ENCODE measurements at places on chromosomes 7 and 10.
A peak's percentile ranks its signal among the peaks of the same experiment; 100 is the strongest.

DNA sequence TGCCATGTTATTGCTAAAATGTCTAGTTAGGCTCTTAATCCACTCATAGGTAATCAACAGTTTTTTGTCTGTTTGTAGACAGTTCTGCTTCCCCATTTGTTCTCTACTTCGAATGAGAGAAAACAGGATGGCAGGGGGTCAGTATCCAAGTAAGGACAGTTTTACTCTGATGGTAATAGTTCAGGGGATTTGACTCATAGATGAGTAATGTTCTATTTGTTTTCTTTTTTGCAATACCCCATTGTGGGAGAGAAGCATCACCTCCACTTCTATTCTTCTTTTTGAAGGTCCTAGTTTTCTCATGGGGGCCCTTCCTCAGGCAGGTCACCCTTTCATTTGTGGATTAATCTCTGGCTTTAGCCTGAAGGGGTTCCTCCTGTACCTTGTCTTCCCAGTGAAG is 13.9 kb downstream of the PCLO start:
- DNase-seq: no peak

DNA sequence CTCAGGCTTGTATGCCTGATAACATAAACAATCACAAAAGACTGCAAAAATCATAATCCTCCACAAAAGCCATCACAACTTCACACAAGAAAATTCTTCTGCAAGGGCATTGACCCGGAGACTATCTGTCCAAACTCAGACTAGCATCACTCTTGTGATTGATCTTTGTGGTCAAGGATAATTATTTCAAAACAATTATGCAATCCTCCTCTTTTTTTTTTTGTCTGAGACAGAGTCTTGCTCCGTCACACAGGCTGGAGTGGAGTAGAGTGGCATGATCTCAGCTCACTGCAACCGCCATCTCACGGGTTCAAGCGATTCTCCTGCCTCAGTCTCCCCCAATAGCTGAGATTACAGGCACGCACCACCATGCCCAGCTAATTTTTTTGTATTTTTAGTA is 22.2 kb downstream of the CDNF start:
- no peak for DNase-seq

GRCh38 chr7:98329100-98329790 is 47.8 kb downstream of the BRI3 start:
- DNase-seq: no peak

GRCh38 chr10:127013211-127013656 is 108.0 kb downstream of the DOCK1 start:
- DNase-seq: no peak

DNA sequence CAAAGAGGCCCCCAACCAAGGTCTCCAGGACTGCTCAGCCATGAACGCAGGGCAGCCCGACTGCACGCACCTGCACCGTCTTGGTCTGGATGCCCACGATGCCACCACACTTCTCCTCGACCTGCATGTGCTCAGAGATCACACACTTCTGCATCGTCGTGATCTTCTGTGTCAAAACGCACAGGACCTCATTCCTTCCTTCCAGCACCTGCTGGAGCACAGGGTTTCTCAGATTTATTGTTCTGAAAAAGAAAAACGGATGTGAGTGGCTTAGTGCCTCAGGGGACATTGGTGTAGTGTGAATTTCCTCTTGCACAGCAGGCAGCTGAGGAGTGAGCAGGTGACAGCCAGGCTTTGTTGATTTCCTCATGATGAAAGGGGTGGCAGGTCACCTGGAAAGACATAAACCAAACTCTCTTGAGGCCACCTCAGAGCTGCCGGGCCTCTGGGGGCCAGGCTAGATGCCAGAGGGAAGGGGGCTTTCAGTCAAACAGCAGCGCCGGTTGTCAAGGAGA is 38.2 kb downstream of the GSDME start:
- DNase-seq: peak; percentile 94

DNA sequence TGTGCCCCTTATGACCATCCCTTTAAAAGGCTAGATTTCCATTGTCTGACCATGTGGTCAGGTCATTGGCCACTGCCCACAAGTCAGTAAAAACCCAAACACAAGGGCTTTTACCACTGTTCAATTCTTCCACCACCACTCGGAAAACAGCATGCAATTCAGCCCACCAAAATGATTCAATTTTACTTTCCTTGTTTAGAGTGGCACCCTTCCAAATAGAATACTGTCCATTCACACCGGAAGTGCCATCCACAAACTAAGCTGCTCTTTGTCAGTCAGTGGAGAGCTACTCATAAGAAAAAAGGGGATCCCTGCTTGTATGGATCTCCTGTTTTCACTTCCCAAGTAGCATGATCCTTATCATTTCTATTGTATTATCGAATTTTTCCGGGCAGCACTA is 350.7 kb upstream of the MBL2 start:
- no peak for DNase-seq

DNA sequence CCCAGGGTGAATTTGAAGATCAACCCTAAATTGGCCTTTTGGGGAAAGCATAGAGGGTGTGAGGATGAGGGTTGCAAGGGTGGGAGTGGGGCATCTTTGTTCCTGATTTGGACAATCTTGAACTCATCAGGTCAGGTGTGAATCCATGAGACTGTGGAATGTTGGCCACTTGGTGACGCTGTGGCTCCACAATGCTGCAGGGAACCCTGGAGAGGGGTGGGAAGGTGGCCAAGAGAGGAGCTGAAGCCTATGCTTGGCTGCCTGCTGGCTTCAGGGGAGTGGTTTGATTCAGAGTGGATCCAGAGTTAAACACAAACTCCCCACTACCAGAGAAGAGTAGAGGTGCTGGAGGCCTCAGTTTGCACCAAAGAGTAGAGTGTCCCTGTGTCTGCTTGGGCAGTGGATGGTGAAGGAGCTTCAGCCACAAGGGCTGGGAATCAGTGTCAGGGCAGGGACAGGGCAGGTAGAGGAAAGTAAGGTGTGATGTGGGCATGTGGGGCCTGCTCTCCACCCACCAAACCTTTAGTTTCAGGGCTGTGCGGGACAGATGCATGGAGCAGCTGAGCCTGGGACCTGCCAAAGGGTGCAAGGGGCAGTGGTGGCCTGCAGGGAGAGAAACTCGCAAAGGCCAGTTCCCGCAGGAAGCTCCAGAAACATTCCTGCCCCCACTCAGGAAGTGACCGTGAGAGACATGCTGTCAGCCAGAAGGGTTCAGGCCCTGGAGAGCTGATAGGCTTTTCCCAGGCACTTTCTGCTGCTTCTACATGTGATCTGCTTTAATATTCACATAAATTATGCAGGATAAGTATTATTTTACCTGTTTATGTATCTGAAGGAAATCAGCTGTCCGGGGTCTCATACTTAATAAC is 81.0 kb upstream of the PRSS58 start:
- DNase-seq: no peak

DNA sequence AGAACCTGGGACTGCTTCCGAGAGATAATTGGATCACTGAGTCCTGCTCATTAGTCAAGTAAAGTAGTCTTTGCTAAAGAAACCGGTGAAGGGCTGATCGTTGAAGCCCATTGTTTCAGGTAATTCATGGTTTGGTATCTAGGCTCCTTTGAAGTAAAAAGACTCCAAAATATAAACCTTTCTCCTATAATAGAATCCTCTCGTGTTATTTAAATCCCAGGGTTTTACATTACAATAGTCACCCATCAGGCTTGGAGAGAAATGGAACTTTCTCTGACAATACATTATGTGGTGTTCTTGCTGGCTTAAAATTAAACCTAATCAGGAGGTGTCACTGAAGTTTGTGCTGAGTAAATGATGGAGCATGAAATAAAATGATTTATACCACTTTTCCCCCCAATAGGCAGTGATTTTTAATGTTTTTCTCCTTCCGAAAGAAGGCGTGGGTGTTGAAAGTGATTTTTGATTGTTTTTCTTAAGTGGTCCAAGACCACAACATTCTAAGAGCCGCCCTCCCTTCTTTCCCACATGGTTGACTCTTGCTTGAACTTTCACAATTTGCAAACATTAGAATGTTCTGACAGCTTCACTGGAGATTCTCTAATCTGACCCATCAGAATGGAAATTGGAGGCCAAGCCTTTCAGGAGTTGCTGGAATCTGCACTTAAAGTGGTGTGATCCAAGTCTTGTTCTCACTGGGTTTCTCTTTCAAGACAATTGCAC is 44.2 kb downstream of the LRMDA start:
- no peak for DNase-seq

- no peak for DNase-seq
These were observed 80.1 kb upstream of the PDZD8 start for GRCh38 chr10:117455346-117455745.

GRCh38 chr7:429828-430180 is 89.8 kb downstream of the PDGFA start:
- DNase-seq: no peak

DNA sequence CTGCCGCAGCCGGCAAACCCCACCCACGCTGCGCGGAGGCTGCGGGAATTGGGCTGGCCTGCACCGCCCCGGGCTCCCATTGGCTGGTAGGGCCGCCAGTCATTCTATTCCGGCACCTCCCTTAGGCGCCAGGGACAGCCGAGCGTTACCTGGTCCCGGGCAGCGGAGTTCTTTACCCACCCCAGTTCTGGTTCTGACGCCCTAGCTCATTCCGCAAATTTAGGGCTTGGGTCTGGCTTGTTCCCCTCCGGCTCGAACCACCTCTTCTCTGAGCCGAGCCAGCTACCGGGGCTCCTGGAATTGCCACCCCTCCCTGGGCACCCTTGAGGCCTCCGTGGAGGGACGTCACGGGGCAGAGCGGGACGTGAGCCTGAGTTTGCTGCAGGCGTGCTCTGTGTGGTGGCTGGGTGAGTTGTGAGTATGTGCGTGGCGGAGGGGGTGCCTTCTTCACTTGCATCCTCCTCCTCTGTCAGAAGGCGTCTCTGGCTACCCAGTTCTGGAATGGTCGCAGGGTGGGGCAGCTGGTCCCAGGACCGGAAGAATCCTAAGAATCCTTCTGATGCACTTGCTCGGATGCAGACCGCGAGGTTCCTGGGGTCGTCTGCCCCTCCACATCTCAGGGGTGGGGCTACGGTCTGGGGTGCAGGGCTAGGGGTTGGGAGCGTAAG is at the start of the genes PDZD7 and SFXN3:
TSS of gene PDZD7 (minus strand) at position 2 of the 668 bp plus-strand sequence. CDS start 910 bp downstream, outside the sequence.
TSS of gene SFXN3 (plus strand) at position 107 of the 668 bp plus-strand sequence. CDS start 3,461 bp downstream, outside the sequence.
- peak; percentile 88 for DNase-seq

DNA sequence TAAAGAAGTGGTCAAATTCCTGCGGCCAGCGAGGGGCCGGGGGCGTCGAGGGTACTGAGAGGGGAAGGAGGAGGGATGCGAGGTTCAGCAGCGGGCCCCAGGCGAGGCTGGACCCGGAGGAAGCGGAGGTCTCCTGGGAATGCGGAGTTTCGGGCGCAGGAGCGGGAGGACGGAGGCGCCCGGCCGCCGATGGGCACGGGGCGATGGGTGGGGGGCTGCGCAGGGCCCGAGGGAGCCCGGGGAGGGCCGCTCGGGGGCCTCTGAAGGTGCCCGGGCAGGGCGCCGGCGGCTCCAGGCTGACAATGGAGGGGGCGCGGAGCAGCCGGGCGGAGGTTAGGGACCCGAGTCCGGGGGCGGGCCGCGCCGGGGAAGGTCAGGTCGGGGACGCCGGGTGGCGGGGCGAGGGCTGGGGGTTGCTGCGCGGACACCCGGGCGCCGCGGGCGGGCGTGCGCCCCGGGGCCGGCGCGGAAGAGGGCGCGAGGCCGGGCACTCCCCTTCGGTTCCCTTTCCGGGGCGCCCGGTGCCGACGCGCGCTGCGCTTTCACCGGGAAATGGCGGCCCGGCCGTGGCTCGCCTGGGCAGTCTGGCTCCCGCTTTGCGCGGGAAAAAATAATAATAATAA is 683 bp downstream of the MACROH2A2 start:
- peak; percentile 22 for DNase-seq

GRCh38 chr7:34755008-34755407 is 97.0 kb downstream of the NPSR1 start:
- DNase-seq: no peak

DNA sequence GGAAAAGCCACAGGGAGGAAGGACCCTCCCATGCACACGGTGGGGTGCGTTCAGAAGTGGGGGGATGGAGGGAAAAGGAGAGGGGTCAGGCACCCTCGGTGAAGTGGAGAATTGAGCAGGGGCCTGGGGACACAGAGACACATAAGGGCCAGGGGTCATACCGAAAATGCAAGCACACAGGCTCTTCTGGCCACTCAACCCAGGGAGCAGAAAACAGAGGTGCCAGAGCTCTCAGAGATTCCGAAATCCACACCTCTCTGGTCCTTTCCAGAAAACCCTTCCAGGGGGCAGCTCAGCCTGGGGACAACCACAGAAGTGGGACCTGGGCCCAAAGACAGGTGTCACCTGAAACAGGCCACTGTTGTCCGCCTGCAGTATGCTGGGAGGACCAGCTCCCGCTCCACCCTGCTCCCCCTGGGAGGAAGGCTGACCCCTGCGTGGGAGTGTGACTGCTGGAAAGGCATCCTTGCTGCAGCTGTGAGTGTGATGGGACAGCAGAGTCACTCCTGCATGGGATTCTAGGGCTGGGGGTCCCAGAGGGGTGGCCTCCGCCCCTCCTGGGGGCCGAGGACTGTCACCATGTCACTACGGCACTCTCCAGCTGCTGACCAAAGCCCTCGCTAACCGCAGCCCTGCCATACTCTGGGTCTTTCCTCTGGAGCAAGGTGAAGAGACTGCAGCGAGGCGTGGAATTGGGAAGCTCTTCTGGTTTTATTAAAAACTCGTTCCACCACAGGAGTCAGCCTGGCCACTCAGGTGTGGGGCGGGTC is 63.1 kb downstream of the TMEM209 start:
- DNase-seq: no peak

DNA sequence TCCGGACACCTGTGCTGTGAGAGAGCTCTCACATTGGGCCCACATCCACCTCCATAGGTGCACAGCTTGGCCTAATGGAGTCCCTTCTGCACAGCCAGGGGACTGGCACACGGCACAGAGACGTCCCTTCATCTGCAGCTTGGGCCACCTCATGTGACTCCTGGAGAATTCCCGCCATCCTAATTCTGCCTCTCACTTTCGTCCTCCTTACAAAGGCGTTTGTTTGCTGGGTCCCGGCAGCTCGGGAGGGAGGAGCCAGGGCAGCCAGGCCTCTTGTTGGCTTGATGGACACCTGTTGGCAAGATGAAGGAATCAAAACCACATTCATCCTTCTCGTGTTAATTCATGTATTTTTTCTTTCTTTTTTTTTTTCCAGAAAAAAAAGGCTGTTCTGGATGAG is 30.7 kb upstream of the TTYH3 start:
- DNase-seq: no peak

- DNase-seq: peak; percentile 24
These were observed 111.3 kb upstream of the CARD11 start for GRCh38 chr7:3154881-3155494.

DNA sequence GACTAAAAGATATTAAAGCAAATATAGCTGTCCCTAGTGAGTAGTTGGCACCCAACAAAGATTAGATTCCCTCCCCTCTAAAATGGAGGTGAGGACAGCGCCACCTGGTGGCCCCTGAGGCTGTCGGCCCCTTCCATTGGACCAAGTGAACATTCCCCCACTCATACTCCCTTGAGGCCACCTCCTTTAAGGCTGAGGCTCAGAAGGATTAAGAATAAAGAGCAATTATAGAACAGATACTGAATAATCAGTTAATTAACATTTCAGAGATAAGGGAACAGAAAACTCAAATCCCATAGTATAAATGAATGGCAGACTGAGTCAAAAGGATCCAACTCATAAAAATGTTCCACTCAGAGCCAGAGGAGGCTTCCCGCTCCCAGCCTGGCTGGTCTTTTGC is 130.4 kb upstream of the GHITM start:
- DNase-seq: no peak

GRCh38 chr7:37283716-37284115 is 164.9 kb downstream of the ELMO1 start:
- no peak for DNase-seq

- DNase-seq: no peak
These were observed 16.8 kb upstream of the FOXI2 start for GRCh38 chr10:127720142-127720541.

- no peak for DNase-seq
These were observed 32.6 kb downstream of the UMAD1 start for GRCh38 chr7:7673240-7673550.

Measured in NCI-H1436 (cell line).